ENCODE measurements at places on chromosomes 16 and 17.

- DNase-seq = no peak
Observed at GRCh38 chr16:88830258-88830657, 18.5 kb upstream of the APRT start.

- no peak for DNase-seq
Observed at GRCh38 chr16:9370061-9370491, 278.6 kb downstream of the HAPSTR1 start.

DNA sequence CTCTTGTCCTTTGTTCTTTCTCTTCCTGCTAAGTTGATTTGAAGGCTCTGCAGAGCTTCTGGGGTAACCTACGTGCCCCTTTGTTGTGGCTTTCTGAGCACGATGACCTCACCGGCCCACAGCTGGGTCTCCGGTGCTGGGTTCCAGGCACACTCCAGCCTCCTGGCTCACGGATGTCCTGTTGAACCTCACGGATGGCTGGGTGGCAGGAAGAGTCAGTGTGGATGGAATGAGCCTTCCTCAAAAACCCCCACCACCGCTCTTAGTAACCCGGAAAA, 116.0 kb downstream of the SOCS1 start:
- DNase-seq = no peak

DNA sequence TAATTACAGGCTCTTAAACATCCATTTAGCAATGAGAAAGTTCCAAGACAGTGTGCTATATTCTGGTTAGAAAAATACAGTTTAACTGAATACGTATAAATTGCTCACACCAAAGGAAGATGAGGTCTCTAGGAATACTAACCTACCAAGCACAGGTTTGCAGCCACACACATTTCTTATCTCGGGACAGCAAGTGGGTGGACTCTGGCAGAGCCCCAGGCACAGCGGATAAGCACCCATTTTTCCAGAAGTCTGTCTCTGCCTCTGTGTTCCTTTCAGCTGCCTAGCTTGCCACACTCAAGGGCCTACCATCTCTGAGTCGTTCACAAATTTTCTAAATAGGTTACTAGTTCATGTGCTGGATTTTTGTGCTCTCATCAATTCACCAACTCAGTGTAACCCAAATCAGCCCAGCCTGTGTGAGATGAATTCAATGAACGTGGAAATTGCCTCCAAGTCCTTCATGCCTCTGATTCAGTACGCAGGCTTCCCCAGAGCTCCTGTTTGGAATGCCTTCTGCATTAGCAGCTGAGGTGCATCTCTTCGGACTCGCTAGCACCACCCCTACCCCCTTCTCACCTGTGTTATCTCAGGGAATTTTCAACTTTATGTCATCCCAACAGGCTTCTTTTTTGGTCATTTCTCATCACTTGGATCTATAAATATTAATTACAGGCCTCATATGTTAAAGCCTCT, 581.0 kb upstream of the CDH11 start:
- DNase-seq = no peak

GRCh38 chr17:10045871-10046658, 141.0 kb upstream of the RCVRN start:
- DNase-seq = no peak

- DNase-seq = no peak
Observed at GRCh38 chr16:77541165-77541564, 106.3 kb upstream of the ADAMTS18 start.

GRCh38 chr17:49239963-49240362, 9.4 kb upstream of the PHOSPHO1 start:
- no peak for DNase-seq

- DNase-seq = no peak
Observed at GRCh38 chr17:19332371-19333131, 30.0 kb downstream of the B9D1 start.

DNA sequence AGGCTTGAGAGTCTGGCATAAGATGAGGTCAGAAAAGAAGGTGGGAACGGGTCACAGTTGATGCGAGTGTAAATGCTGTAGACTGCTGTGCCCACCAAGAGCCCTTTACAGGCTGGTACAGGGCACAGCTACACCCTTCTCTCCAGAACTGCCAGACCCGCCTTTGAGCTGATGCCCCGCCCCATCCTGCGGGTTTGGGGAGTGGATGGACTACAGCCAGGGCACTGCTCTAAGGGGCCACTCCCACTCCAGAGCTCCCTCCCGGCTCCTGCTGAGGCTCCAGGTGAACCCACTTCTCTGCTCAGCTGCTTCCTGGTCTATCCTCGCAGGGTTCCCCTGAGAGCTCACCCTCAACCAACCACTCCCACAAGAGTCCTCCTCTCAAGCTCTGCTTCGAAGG, 12.3 kb downstream of the MEIOB start:
- no peak for DNase-seq

GRCh38 chr17:39597372-39598046, 10.2 kb downstream of the NEUROD2 start:
- DNase-seq = no peak

- DNase-seq = no peak
Observed at GRCh38 chr17:55167024-55167725, 97.6 kb upstream of the HLF start.

- no peak for DNase-seq
Observed at GRCh38 chr17:51250314-51250840, 9.5 kb downstream of the MBTD1 start.

GRCh38 chr16:83418565-83418964, 389.2 kb upstream of the HSBP1 start:
- no peak for DNase-seq

DNA sequence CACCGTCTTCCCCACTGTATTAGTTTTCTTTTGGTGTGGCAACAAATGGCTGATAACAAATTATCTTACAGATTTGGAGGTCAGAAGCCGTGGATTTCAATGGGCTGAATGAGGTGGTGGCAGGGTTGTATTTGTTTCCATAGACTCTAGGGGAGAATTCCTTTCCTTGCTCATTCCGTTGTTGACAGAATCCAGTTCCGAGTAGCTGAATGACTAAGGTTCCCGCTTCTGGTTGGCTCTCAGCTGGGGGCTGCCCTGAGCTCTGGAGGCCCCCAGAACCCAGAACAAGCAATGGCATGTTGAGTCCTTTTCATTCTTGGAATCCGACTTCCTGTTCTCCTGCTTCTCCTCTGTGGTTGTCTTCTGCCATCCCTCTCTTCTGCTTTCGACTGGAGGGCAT, 280.4 kb downstream of the SNX29 start:
- no peak for DNase-seq

DNA sequence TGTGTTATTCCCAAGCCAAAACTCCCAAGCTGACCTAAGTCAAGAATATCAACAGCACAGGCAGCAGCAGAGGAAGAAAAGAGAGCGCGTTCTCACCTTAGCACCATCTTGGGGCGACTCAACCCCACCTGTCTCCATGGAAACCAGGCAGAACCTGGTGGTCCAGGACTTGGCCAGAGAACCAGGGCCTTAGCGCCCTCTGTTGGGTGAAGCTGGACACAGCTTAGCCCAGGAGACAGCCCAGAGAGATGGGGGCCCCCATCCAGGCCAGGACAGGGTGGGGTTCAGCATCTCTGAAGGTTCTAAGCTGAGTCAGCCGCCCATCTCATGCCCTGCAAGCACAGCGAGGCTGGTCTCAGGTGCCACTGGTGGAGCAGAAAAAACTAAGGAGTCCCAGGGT, 60.1 kb upstream of the TMEM132E start:
- DNase-seq = no peak

- no peak for DNase-seq
Observed at GRCh38 chr17:1018547-1018946, 21.6 kb downstream of the TIMM22 start.

DNA sequence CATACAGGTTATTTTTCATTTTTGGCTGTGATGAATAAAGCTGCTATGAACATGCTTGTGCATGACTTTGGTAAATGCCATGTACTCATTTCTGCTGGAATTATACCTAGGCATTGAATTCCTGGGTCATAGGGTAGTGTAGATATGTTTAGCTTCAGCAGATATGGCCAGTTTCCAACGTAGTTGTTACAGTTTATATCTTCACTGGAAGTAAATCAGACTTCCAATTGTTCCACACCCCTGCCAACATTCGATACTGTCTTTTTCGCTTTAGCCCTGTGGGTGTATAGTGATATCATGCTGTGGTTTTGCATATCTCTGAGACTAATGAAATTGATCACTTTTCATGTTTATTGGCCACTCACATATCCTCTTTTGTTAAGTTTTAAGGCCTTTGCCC, 50.4 kb downstream of the ARHGAP27 start:
- DNase-seq = no peak

DNA sequence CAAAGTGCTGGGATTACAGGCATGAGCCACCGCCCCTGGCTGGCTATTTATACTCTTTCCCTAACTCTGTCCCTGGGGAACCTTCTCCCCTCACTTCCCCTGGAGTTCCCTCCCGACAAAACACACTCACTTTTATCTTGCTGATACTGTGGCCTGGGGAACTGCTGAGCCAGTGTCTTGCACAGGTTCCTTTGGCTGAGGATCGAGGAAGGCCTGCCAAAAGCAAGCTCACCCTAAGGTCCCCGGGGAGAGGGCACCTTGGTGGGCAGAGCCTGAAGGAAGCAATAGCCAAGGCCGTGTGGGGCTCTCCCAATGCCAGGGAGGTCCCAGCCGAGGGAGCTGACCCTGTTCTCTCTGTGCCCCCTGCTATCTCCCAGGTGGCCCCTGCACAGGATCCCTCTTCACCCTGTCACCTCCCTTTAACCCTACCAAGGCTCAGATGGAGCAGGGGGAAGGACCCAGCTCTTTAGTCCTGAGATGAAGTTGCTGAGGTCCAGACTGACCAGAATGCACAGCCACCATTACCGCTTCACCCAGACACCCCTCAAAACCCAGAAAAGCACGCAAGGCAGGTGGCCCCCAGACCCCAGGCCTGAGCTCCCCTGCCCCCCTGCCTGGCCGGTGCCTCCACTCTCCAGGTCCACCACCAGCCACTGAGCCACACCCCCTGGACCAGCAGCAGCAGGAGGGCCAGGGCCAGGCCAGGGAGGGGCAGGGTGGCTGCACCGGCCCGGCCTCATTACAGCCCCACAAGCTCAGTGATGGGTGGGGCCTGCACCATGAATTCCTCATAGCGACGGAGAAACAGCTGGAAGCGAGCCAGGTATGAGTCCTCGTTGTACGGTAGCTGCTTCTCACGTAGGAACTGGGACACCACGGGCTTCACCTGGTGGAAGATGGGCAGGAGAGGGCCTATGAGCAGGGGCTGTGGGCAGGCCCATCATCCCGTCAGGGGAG, 5.1 kb upstream of the FDXR start:
- DNase-seq = no peak

DNA sequence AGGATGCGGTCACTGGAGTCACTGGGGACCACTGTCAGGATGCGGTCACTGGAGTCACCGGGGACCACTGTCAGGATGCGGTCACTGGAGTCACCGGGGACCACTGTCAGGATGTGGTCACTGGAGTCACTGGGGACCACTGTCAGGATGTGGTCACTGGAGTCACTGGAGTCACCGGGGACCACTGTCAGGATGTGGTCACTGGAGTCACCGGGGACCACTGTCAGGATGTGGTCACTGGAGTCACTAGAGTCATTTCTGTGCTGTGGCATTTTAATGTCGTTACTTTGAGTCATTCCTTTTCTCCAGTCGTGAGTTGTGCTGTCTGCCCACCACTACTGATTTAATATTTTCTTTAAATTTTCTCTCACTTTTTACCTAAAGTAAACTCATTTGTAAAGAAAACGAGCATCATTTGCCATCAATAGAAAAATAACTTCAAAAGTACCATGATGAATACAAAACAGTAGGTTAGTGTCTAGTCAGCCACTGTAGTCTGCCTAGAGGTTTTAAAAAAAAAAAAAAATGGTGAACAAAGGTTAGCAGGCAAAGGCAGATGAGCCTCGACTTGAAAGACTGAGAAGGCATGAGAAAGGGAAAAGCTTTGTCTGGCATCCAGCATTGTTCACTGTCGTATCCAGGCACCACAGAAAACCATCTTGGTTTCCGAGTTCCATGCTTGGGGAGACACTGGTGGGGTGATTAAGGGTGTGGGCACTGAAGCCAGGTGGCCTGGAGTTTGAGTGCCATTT, 346.6 kb downstream of the SNX29 start:
- DNase-seq = no peak

- DNase-seq = no peak
Observed at GRCh38 chr17:19805006-19805405, 56.9 kb upstream of the ALDH3A1 start.

GRCh38 chr16:83906683-83907082, 7.8 kb downstream of the MLYCD start:
- DNase-seq = no peak

- DNase-seq = no peak
Observed at GRCh38 chr17:12637015-12637414, 28.7 kb upstream of the MYOCD start.

GRCh38 chr17:44797802-44798201, 32.3 kb downstream of the GJC1 start:
- DNase-seq = no peak

DNA sequence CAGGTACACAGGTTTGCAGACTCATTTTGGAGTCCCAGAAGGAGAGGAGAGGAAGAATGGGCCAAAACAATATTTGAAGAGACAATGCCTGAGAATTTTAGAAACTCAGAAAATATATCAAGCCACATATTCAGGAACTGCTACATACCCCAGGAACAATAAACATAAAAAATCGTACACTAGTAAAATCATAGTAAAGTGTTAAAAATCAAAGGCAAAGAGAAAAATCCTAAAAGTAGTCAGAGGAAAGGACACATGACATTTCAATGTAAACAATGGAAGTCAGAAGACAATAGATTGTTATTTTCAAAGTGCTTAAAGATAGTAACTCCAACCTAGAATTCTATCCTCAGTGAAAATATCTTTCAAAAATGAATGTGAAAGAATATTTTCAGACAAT, 28.5 kb upstream of the NACA2 start:
- DNase-seq = no peak
